ENCODE measurements at places on chromosomes 5 and 9.

DNA sequence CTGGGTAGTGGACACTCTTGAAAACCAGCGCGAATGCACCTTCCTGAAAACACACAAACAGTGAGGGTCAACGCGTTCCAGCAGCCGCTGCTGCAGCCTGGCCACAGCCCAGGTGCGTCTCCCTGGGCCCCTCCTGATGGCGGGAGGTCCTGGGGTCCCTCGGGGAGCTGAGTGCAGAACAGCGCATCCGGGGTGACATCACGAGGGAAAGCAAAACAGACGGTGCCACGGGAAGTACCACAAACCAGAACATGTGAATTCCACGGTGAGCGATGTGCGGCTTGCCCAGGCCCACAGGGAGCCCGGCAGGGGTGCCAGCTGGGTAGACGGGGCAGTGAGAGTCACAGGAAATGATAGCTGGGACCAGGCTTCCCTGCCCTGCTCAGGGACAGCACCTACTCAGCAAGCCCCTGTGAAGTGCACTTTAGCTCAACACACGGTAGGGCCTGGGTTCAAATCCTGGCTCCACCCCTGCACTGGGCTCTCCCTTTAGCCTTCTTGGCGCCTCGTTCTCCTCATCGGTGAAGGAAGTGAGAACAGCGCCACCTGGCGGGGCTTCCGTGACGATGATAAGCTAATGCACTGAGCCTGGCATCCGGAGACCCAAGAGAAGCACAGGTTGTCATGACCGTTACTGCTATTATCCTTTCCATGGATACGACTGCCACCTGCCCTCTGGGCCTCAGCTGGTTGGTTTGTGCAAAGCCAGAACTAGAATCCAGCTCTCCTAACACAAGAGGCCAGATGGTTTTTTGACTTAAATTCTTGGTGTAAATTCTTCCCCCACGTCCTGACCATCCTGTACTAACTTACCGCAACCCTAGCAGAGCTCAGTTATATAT lies 24.6 kb downstream of the GFPT2 start:
- DNase-seq: peak; percentile 75

GRCh38 chr5:128965011-128965637 lies at the start of gene SLC27A6:
TSS of gene SLC27A6 (plus strand) at chr5:128965488. CDS start at chr5:128966138, 650 bp downstream.
- peak; percentile 8 for DNase-seq

DNA sequence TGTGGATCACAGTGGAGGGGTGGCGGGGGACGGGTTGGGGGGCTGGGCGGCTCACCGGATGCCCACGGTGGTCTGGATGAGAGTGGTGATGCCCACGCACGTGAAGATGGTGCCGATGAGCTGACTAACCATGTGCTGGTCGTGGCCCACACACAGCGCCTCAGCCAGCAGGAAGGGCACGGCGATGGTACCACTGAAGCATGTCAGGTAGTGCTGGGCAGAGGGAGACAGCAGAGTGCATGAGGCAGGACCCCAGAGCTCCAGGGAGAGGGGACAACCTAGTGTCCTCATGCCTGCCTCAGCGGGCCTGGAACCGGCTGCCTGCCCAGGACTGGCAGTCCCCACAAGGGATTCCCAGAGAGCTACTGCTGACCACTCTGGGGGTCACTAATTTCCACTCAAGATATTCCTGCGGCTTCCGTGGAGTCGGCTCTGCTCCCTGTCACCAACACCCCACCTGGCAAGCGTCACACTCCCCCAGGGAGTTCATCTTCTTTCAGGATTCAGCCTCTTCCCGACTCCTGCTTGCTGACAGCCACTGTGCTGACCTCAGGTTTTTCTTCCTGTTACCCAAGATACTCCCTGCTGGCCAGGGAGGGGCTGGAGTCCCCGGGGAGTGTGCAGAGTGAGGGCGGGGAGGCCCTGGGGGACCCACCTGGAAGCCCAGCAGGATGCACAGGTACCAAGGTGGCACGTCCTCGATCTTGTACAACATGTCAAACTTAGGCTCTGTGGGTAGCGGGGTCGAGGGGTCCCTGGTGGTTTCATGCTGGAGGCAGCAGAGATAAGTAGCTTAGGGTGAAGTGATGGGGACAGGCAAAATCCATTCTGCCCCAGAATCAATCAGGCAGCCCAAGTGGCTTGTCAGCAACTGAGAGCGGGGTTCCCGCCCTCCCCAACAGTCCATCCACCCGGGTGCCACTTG lies 998 bp downstream of the SLC23A1 start:
- peak; percentile 32 for DNase-seq

GRCh38 chr5:180209137-180209581 lies at the start of gene RASGEF1C:
TSS of gene RASGEF1C (minus strand) at chr5:180209211. CDS start at chr5:180138052, 71,159 bp downstream.
- peak; percentile 68 for DNase-seq

- DNase-seq: no peak
Observed at GRCh38 chr5:78758169-78758839, 109.7 kb upstream of the LHFPL2 start.

GRCh38 chr9:36889844-36890243 lies 144.2 kb downstream of the PAX5 start:
- DNase-seq: no peak

GRCh38 chr5:24645483-24645882 lies 705 bp upstream of the CDH10 start:
- DNase-seq: no peak

Data from kidney tubule cell (primary cell).